ENCODE measurements at places on chromosomes 13 and 19. TPM values are rescaled to one million over a fixed set of nuclear protein-coding genes. Genes with fewer than 3 reads are reported as not detected.

GRCh38 chr19:42121656-42122069, 10.6 kb downstream of the POU2F2 start:
- no peak overlapping the region for H3K27ac ChIP-seq
- no peaks in the 10 kb centered on the region for H3K4me1 ChIP-seq
- no peaks in the 10 kb centered on the region for H3K27me3 ChIP-seq
- no peak overlapping the region for H3K4me3 ChIP-seq
- no peaks in the 10 kb centered on the region for H3K36me3 ChIP-seq
- no peak for DNase-seq

- peak within 1 kb of the TSS; percentile 88 for H3K27ac ChIP-seq
- H3K27me3 ChIP-seq = no peaks in the 10 kb centered on the region
- H3K4me3 ChIP-seq = peak within 1 kb of the TSS; percentile 69
- H3K4me1 ChIP-seq = peaks cover 8% of the 10 kb centered on the region
Observed at GRCh38 chr19:2096034-2096479, at the start of gene MOB3A. MOB3A (minus strand) TSS chr19:2096326; CDS start chr19:2078560, 17,766 bp downstream.

DNA sequence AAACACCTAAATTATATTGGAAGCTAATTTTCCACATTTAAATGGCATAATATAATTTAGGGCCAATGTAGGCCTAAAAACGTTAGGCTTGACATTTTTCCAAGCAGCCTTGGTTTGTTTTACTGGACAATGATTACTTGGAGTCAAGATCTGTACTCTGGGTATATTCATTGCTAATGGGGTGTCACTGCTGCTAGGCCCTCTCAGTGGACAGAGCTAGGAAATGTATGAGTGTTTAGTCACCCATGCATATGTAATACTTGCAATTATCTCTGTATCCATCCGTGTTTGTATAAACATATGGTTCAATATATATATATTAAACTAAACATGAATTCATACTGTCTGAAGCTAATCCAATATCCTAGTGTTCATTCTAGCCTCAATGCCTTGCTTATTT, 598.1 kb downstream of the DCT start:
- no peak overlapping the region for H3K27ac ChIP-seq
- no peak overlapping the region for H3K4me3 ChIP-seq
- H3K27me3 ChIP-seq = no peaks in the 10 kb centered on the region
- DNase-seq = no peak
- H3K4me1 ChIP-seq = no peaks in the 10 kb centered on the region
- H3K36me3 ChIP-seq = no peaks in the 10 kb centered on the region

DNA sequence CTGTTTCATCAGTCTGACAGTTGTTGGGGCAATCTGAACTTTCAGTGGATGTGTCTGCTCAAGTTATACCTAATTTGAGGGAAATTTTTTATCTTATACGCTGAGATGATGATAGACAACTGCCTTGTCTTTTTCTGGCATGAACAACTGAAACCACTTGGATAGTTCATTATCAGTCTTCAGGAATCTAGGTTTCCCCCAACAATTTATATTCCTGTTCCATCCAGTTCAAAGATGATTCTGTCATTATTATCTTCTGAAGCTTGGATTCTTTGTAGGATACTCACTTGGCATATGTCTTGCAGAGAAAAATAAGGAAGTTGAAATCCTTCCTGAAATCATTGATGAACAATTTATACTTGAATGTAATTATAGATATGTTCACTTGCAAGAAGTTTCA, 193.7 kb downstream of the LMO7 start:
- H3K36me3 ChIP-seq = peaks cover 3% of the 10 kb centered on the region
- no peak overlapping the region for H3K4me3 ChIP-seq
- H3K27ac ChIP-seq = no peak overlapping the region
- no peak for DNase-seq
- peaks cover 8% of the 10 kb centered on the region for H3K4me1 ChIP-seq

- no peaks in the 10 kb centered on the region for H3K27me3 ChIP-seq
- no peak overlapping the region for H3K4me3 ChIP-seq
- no peaks in the 10 kb centered on the region for H3K36me3 ChIP-seq
- no peak for DNase-seq
Observed at GRCh38 chr13:94236132-94236531, 243.3 kb downstream of the DCT start.

- no peak overlapping the region for H3K27ac ChIP-seq
- H3K27me3 ChIP-seq = no peaks in the 10 kb centered on the region
- H3K36me3 ChIP-seq = no peaks in the 10 kb centered on the region
- H3K4me3 ChIP-seq = no peak overlapping the region
- H3K4me1 ChIP-seq = no peaks in the 10 kb centered on the region
- no peak for DNase-seq
Observed at GRCh38 chr13:66222926-66223325, 1007.2 kb downstream of the PCDH9 start.

- H3K4me3 ChIP-seq = no peak overlapping the region
- no peaks in the 10 kb centered on the region for H3K27me3 ChIP-seq
- H3K36me3 ChIP-seq = no peaks in the 10 kb centered on the region
- H3K4me1 ChIP-seq = peaks cover 55% of the 10 kb centered on the region
- peak overlapping the region; percentile 89 for H3K27ac ChIP-seq
- DNase-seq = no peak
Observed at GRCh38 chr19:38879400-38879751, 1.3 kb upstream of the RINL start.

GRCh38 chr13:110980921-110981320, 66.1 kb upstream of the ANKRD10 start:
- DNase-seq = no peak
- H3K27ac ChIP-seq = no peak overlapping the region
- no peaks in the 10 kb centered on the region for H3K27me3 ChIP-seq
- H3K4me3 ChIP-seq = no peak overlapping the region

GRCh38 chr19:48899781-48900476, at the start of gene NUCB1:
NUCB1 (plus strand) TSS chr19:48900312; CDS start chr19:48900797, 485 bp downstream.
- H3K27me3 ChIP-seq = no peaks in the 10 kb centered on the region
- 0 out of 2 replicates have a peak, but pooled peaks cover 13% of the 10 kb centered on the region for H3K4me1 ChIP-seq
- H3K36me3 ChIP-seq = 0 out of 2 replicates have a peak, but pooled peaks cover 2% of the 10 kb centered on the region
- H3K4me3 ChIP-seq = peak within 1 kb of the TSS; percentile 76

- H3K4me3 ChIP-seq = no peak overlapping the region
- no peaks in the 10 kb centered on the region for H3K4me1 ChIP-seq
- H3K27me3 ChIP-seq = no peaks in the 10 kb centered on the region
- no peak overlapping the region for H3K27ac ChIP-seq
- H3K36me3 ChIP-seq = no peaks in the 10 kb centered on the region
Observed at GRCh38 chr19:3269916-3270671, 45.6 kb downstream of the CELF5 start.

DNA sequence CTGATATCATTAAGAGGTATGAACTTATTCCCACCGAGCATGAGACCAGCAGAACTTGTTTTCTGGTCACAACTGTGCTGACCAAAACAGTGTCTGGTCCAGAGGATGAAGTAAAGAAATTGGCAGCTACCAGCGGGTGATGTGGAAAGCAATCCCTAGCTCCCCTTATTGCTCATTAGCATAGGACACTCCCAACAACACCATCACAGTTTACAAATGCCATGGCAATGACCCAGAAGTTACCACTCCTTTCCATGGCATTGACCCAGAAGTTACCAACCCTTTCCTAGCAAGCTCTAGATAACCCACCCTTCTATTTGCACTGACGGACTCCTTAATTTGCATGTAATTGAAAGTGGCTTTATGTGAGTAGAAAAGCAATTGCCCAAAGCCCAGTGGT, 1856.1 kb downstream of the OLFM4 start:
- H3K4me1 ChIP-seq = no peaks in the 10 kb centered on the region
- H3K36me3 ChIP-seq = no peaks in the 10 kb centered on the region
- no peaks in the 10 kb centered on the region for H3K27me3 ChIP-seq
- H3K4me3 ChIP-seq = no peak overlapping the region
- H3K27ac ChIP-seq = no peak overlapping the region
- no peak for DNase-seq

DNA sequence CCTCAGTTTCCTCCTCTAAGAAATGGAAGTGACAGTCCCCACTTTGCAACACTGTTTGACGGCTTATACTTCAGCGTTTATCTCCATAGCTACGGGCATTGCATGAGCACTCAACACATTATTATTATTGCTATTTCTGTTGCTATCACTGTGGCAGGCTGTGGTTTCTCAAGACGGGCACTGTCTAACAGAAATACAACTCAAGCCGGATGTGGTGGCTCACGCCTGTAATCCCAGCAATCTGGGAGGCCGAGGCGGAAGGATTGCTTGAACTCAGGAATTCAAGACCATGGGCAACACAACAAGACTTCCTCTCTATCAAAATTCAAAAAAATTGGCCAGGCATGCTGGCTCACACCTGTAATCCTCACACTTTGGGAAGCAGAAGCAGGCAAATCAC, 4.9 kb upstream of the ZSWIM4 start:
- no peaks in the 10 kb centered on the region for H3K27me3 ChIP-seq
- H3K36me3 ChIP-seq = no peaks in the 10 kb centered on the region
- H3K27ac ChIP-seq = no peak overlapping the region
- no peak for DNase-seq
- H3K4me3 ChIP-seq = no peak overlapping the region

DNA sequence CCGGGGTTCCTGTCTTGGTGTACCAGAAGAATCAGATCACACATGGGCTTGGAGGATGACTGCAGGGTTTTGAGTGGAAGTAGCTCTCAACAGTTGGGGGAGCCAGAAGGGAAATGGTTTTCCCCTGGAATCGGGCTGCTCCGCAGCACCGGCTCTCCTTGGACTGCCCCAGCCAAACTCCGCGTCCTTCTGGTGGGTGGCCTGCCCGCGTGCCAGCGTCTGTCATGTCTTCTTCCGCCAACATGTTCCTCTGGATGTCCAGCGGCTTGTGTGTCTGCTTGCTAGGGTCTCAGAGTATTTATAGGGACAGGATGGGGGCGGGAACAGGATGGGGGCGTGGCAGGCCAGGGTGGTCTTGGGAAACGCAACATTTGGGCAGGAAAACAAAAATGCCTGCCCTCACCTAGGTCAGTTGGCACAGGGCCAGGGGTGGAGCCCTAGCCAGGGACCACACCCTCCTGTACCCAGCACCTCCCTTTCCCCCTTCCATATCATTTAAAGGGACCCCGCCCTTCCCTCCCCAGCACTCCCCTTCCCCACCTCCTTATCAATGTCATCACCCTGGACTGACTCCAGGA, 1.3 kb upstream of the ZNF30 start:
- no peaks in the 10 kb centered on the region for H3K27me3 ChIP-seq
- peaks cover 13% of the 10 kb centered on the region for H3K4me1 ChIP-seq
- no peak for DNase-seq
- H3K4me3 ChIP-seq = no peak overlapping the region
- no peak overlapping the region for H3K27ac ChIP-seq

- no peaks in the 10 kb centered on the region for H3K4me1 ChIP-seq
- H3K27ac ChIP-seq = no peak overlapping the region
- no peak overlapping the region for H3K4me3 ChIP-seq
- no peaks in the 10 kb centered on the region for H3K27me3 ChIP-seq
Observed at GRCh38 chr13:52187029-52187423, 27.6 kb upstream of the NEK3 start.

GRCh38 chr19:55321466-55322137, 3.5 kb downstream of the TMEM150B start:
- no peaks in the 10 kb centered on the region for H3K27me3 ChIP-seq
- H3K4me1 ChIP-seq = peaks cover 25% of the 10 kb centered on the region
- H3K27ac ChIP-seq = peak overlapping the region; percentile 53
- H3K4me3 ChIP-seq = no peak overlapping the region

DNA sequence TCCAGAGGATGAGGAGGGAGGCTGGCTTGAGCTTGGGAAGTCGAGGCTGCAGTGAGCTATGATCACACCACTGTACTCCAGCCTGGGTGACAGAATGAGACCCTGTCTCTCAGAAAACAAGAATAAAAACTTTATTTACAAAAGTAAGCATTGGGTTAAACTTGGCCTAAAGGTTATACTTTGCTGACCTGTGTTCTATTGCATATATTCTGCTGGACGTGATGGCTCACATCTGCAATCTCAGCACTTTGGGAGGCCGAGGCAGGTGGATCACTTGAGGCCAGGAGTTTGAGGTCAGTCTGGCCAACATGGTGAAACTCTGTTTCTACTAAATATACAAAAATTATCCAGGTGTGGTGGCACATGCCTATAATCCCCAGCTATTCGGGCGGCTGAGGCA, 6.6 kb upstream of the ARHGEF18 start:
- no peak overlapping the region for H3K27ac ChIP-seq
- no peak overlapping the region for H3K4me3 ChIP-seq
- no peaks in the 10 kb centered on the region for H3K4me1 ChIP-seq
- DNase-seq = no peak

DNA sequence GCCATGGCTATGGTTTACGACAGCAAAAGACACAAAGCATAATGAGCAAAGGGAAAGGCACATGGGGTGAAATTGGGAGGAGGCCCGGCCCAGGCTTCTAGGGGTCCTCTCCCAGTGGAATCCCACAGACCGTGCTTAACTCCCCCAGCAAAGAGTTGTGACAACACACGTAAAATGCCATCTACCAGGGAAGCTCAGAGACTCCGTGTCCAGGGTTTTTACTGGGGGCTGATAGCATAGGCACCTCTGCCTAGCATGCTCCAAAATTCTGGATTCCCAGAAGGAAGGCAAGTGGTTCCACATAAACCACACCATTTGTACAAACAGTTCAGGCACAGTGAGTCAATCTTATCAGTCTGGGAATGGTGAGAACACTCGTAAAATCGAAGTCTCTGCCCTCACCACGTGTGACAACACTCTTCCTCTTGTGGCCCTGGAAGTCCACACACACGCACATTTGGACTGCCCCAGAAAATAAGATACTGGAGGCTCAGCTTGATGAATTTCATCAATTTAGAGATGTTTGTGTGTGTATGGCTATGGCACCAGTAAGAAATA, 34.9 kb downstream of the RHPN2 start:
- H3K27ac ChIP-seq = no peak overlapping the region
- H3K4me3 ChIP-seq = no peak overlapping the region
- peaks cover 9% of the 10 kb centered on the region for H3K36me3 ChIP-seq
- H3K4me1 ChIP-seq = peaks cover 17% of the 10 kb centered on the region
- no peak for DNase-seq
- H3K27me3 ChIP-seq = no peaks in the 10 kb centered on the region

SIGLECL1 gene
- not detected for total RNA-seq

GGN gene
- 0.79 TPM for total RNA-seq

PRR22 gene
- total RNA-seq = 7.1 TPM

ZNF419 gene
- 16.9 TPM for total RNA-seq

ZNF653 gene
- total RNA-seq = 8.9 TPM

TBCB gene
- total RNA-seq = 191 TPM

SPACA4 gene
- total RNA-seq = not detected

UBE2L5 gene
- not detected for total RNA-seq

FBL gene
- total RNA-seq = 411 TPM

ZGLP1 gene
- total RNA-seq = 2.5 TPM

KLK4 gene
- total RNA-seq = not detected

KIRREL2 gene
- not detected for total RNA-seq

WDR88 gene
- total RNA-seq = 0.37 TPM

All from Caco-2 (cell line).